ENCODE measurements at places on chromosomes 6 and 20. TPM values are rescaled to one million over a fixed set of nuclear protein-coding genes. Genes with fewer than 3 reads are reported as not detected.

Gene GRM1
- 2.5 TPM for total RNA-seq

- no peaks in the 10 kb centered on the region for H3K4me1 ChIP-seq
- no peaks in the 10 kb centered on the region for H3K36me3 ChIP-seq
- DNase-seq, result no peak
- H3K27me3 ChIP-seq, result no peaks in the 10 kb centered on the region
- H3K4me3 ChIP-seq, result no peak overlapping the region
Observed at GRCh38 chr6:50602292-50602691, 111.0 kb upstream of the TFAP2D start.

Gene IRAK1BP1
- 12.9 TPM for total RNA-seq

Gene NR2E1
- not detected for total RNA-seq

GRCh38 chr6:27978705-27979104, 21.7 kb downstream of the OR2B6 start:
- H3K4me1 ChIP-seq, result no peaks in the 10 kb centered on the region
- H3K27me3 ChIP-seq, result no peaks in the 10 kb centered on the region
- DNase-seq, result no peak
- no peaks in the 10 kb centered on the region for H3K36me3 ChIP-seq

- H3K4me1 ChIP-seq, result peaks cover 7% of the 10 kb centered on the region
- no peak overlapping the region for H3K4me3 ChIP-seq
- no peak overlapping the region for H3K27ac ChIP-seq
- H3K27me3 ChIP-seq, result no peaks in the 10 kb centered on the region
- H3K36me3 ChIP-seq, result no peaks in the 10 kb centered on the region
Observed at GRCh38 chr20:37729909-37730308, 36.1 kb downstream of the CTNNBL1 start.

All from thyroid gland (tissue), 4 donors.